ENCODE measurements at places on chromosomes 7 and 10.
A peak's percentile ranks its signal among the peaks of the same experiment; 100 is the strongest.

- H3K27ac ChIP-seq, result no peak overlapping the region
- DNase-seq, result peak; percentile 70
- peaks cover 2% of the 10 kb centered on the region for H3K4me1 ChIP-seq
- no peak overlapping the region for H3K4me3 ChIP-seq
Measured at GRCh38 chr10:90308223-90308622, 549.6 kb downstream of the HTR7 start.

- no peaks in the 10 kb centered on the region for H3K36me3 ChIP-seq
- H3K4me1 ChIP-seq, result no peaks in the 10 kb centered on the region
- no peak for DNase-seq
- H3K27ac ChIP-seq, result no peak overlapping the region
- H3K27me3 ChIP-seq, result no peaks in the 10 kb centered on the region
Measured at GRCh38 chr10:83932245-83932644, 207.1 kb upstream of the GHITM start.

GRCh38 chr10:71264345-71265200 is 52.2 kb downstream of the UNC5B start:
- H3K4me1 ChIP-seq, result peaks cover 35% of the 10 kb centered on the region
- no peaks in the 10 kb centered on the region for H3K27me3 ChIP-seq
- H3K27ac ChIP-seq, result no peak overlapping the region

GRCh38 chr7:966291-967069 is 8.9 kb downstream of the COX19 start:
- no peaks in the 10 kb centered on the region for H3K4me1 ChIP-seq
- no peak overlapping the region for H3K27ac ChIP-seq
- no peak overlapping the region for H3K4me3 ChIP-seq
- peaks cover 32% of the 10 kb centered on the region for H3K36me3 ChIP-seq
- no peak for DNase-seq

- peak; percentile 95 for DNase-seq
- peaks cover 17% of the 10 kb centered on the region for H3K36me3 ChIP-seq
- H3K27me3 ChIP-seq, result no peaks in the 10 kb centered on the region
- H3K4me3 ChIP-seq, result peak overlapping the region; percentile 65
- peak overlapping the region; percentile 99 for H3K27ac ChIP-seq
- peaks cover 24% of the 10 kb centered on the region for H3K4me1 ChIP-seq
Measured at GRCh38 chr7:27112955-27113949, 10.8 kb upstream of the HOXA2 start.

DNA sequence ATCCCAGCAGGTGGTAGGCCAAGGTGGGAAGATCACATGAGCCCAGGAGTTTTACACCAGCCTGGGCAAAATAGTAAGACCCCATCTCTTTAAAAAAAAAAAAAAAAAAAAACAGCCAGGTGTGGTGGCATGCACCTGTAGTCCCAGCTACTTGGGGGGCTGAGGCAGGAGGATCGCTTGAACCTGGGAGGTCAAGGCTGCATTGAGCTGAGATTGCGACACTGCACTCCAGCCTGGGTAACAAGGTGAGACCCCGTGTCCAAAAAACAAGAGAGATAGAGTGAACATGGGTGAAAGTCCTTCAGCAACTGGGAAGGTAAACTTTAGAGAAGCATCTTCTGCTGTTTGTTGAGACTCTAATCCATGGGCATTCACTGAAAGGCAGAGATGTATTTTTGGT is 6.3 kb upstream of the LAMTOR4 start:
- H3K4me3 ChIP-seq, result no peak overlapping the region
- no peaks in the 10 kb centered on the region for H3K36me3 ChIP-seq
- no peaks in the 10 kb centered on the region for H3K27me3 ChIP-seq
- no peak overlapping the region for H3K27ac ChIP-seq

- no peak for DNase-seq
- peaks cover 24% of the 10 kb centered on the region for H3K27me3 ChIP-seq
- no peak overlapping the region for H3K27ac ChIP-seq
- no peaks in the 10 kb centered on the region for H3K36me3 ChIP-seq
- H3K4me3 ChIP-seq, result no peak overlapping the region
Measured at GRCh38 chr7:36617408-36617807, 106.9 kb downstream of the AOAH start.

DNA sequence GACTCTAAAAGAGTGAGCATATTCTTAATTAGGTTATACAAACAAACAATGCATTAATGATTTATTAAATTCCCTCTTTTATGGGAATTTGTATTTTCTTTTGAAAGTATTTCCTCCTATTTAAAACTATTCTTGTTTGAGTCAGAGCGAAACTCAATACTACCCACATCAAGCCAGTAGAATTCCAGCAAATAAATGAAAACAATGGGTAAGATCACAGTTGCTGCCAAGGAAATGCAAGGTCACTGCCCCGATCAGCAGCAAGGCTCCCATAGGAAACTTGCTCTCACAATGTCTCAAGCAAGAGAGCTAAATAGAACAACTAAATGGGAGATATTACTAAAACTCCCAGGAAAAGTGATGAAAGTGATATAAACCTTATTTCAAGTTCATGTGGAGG is 206.3 kb downstream of the THSD7A start:
- H3K36me3 ChIP-seq, result no peaks in the 10 kb centered on the region
- no peak overlapping the region for H3K4me3 ChIP-seq
- no peaks in the 10 kb centered on the region for H3K27me3 ChIP-seq
- DNase-seq, result no peak
- no peaks in the 10 kb centered on the region for H3K4me1 ChIP-seq

DNA sequence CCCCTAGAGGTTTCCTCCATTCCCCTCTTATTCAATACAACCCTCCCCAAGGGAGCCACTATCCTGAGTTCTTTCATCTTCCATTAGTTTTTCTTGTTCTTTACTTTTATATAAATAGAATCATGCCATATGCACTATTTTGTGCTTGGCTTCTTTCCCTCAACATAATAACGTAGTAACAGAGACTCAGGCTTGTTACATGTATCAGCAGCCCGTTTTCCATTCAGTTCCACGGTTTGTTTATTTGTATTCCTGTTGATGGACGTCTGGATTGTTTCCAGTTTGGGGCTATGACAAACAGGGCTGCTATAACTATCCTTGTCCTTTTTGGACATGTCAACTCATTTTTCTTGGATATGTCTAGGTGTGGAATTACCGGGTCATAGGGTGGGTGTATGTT is 264.4 kb upstream of the MKI67 start:
- no peak for DNase-seq
- no peaks in the 10 kb centered on the region for H3K36me3 ChIP-seq
- no peak overlapping the region for H3K27ac ChIP-seq
- no peak overlapping the region for H3K4me3 ChIP-seq
- H3K27me3 ChIP-seq, result no peaks in the 10 kb centered on the region

GRCh38 chr7:2243458-2243857 is 1.4 kb downstream of the NUDT1 start:
- peaks cover 7% of the 10 kb centered on the region for H3K4me1 ChIP-seq
- peaks cover 6% of the 10 kb centered on the region for H3K36me3 ChIP-seq
- H3K27ac ChIP-seq, result no peak overlapping the region
- no peak for DNase-seq
- no peaks in the 10 kb centered on the region for H3K27me3 ChIP-seq

- DNase-seq, result no peak
- H3K4me3 ChIP-seq, result no peak overlapping the region
- no peaks in the 10 kb centered on the region for H3K36me3 ChIP-seq
- no peak overlapping the region for H3K27ac ChIP-seq
- H3K4me1 ChIP-seq, result peaks cover 4% of the 10 kb centered on the region
Measured at GRCh38 chr10:70510904-70511303, 32.3 kb downstream of the PALD1 start.

- no peak overlapping the region for H3K4me3 ChIP-seq
- DNase-seq, result no peak
- no peaks in the 10 kb centered on the region for H3K36me3 ChIP-seq
- no peak overlapping the region for H3K27ac ChIP-seq
Measured at GRCh38 chr10:635088-635861, 54.2 kb downstream of the DIP2C start.

DNA sequence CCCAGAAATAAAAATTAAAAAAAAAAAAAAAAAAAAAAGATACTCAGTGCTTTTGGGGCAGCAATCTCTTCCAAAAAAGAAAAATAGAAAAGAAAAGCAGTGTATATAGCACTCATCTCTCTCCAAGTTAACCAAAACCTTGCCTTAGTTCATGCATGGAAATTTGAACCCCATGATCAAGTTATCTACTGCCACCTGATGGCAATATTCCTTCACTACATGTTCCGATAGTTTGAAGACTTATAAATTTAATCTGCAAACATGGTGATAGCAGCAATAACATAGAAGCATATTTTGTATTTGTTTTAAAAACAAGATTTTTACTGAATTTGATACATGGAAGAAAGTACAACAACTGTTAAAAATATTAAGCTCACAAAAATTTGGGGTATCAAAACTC is 48.6 kb upstream of the SLIT1 start:
- H3K4me3 ChIP-seq, result no peak overlapping the region
- peak; percentile 64 for DNase-seq
- H3K36me3 ChIP-seq, result no peaks in the 10 kb centered on the region
- H3K27ac ChIP-seq, result no peak overlapping the region
- no peaks in the 10 kb centered on the region for H3K27me3 ChIP-seq

GRCh38 chr7:41028580-41028979 is 674.3 kb downstream of the INHBA start:
- no peaks in the 10 kb centered on the region for H3K36me3 ChIP-seq
- no peak for DNase-seq
- no peaks in the 10 kb centered on the region for H3K27me3 ChIP-seq
- H3K4me1 ChIP-seq, result peaks cover 13% of the 10 kb centered on the region
- peak overlapping the region; percentile 35 for H3K27ac ChIP-seq
- H3K4me3 ChIP-seq, result no peak overlapping the region

- H3K4me3 ChIP-seq, result no peak overlapping the region
- H3K36me3 ChIP-seq, result no peaks in the 10 kb centered on the region
- peaks cover 6% of the 10 kb centered on the region for H3K27me3 ChIP-seq
- no peak overlapping the region for H3K27ac ChIP-seq
- DNase-seq, result no peak
- no peaks in the 10 kb centered on the region for H3K4me1 ChIP-seq
Measured at GRCh38 chr7:101340379-101340778, 18.8 kb upstream of the IFT22 start.

GRCh38 chr10:7152982-7153381 is 257.9 kb downstream of the SFMBT2 start:
- no peaks in the 10 kb centered on the region for H3K27me3 ChIP-seq
- DNase-seq, result no peak
- no peak overlapping the region for H3K27ac ChIP-seq
- H3K36me3 ChIP-seq, result no peaks in the 10 kb centered on the region

DNA sequence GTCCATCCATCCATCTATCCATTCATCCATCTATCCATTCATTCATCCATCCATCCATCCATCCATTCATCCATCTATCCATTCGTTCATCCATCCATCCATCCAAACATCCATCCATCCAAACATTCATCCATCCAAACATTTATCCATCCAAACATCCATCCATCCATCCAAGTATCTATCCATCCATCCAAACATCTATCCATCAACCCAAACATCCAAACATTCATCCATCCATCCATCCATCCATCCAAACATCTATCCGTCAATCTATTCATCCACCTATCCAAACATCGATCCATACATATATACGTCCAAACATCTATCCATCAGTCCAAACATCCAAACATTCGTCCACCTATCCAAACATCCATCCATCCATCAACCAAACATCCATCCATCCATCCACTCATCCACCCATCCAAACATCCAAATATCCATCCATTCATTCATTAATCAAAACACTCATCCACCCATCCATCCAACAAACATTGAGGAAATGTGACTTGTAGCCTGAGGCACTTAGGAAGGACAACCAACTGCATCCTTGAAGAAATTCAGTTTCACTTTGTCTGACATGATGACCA is 28.8 kb upstream of the MYH16 start:
- H3K36me3 ChIP-seq, result no peaks in the 10 kb centered on the region
- peaks cover 6% of the 10 kb centered on the region for H3K4me1 ChIP-seq
- no peak for DNase-seq
- H3K27me3 ChIP-seq, result peaks cover 9% of the 10 kb centered on the region

- no peaks in the 10 kb centered on the region for H3K36me3 ChIP-seq
- no peak overlapping the region for H3K4me3 ChIP-seq
- H3K27ac ChIP-seq, result peak overlapping the region; percentile 30
- H3K27me3 ChIP-seq, result no peaks in the 10 kb centered on the region
- no peak for DNase-seq
Measured at GRCh38 chr7:33582104-33582503, 323.2 kb upstream of the BMPER start.

DNA sequence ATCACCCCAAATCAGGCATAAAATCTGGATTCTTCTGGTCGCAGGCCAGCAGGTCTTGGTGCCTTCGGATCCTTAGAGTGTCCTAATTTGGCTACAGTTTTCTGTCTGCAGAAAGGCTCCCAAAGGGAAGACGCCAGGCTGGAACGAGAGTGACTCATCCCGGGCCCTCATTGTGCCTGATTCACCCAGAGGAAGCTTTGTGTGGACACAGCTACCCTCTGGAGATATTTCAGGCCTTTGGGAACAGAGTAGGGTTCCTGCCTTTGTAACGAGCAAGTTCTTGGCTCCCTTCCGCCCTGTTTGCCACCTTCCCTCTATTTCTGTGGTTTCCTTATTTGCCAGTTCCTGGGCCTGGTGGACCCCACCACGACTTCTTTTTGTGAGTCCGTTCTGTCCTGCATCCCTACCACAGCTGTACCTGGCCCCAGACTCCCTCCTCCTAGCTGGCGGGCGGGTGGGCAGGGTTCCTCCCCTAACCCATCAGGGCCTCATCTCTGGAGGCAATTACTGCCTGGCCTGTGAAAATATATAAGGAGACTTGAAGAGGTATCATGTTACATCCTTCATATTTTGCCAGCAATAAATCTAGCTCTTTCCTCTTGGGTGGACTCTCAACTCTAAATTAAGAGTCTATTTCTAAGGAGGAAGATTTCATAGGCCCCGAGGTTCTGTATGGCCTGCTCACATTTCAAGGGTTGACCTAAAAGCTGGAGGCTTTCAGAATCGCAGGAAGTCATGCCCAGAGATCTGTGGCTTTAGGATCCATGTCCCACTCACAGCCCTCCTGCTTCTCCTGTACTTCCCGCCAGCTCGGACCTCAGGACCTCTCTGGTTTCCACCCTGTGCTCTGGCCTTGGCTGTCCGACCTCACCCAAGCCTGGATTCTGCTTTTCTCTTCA is 219.2 kb upstream of the ZNF32 start:
- H3K27me3 ChIP-seq, result no peaks in the 10 kb centered on the region
- H3K4me3 ChIP-seq, result no peak overlapping the region
- peak; percentile 86 for DNase-seq

GRCh38 chr10:79488336-79488735 is 24.0 kb upstream of the EIF5AL1 start:
- no peaks in the 10 kb centered on the region for H3K36me3 ChIP-seq
- H3K27ac ChIP-seq, result peak overlapping the region; percentile 95
- no peaks in the 10 kb centered on the region for H3K27me3 ChIP-seq
- peaks cover 32% of the 10 kb centered on the region for H3K4me1 ChIP-seq
- H3K4me3 ChIP-seq, result no peak overlapping the region

GRCh38 chr7:5586279-5586962 is 162.8 kb upstream of the TNRC18 start:
- H3K4me1 ChIP-seq, result peaks cover 4% of the 10 kb centered on the region
- peaks cover 16% of the 10 kb centered on the region for H3K27me3 ChIP-seq
- H3K36me3 ChIP-seq, result no peaks in the 10 kb centered on the region
- no peak for DNase-seq
- H3K27ac ChIP-seq, result no peak overlapping the region
- no peak overlapping the region for H3K4me3 ChIP-seq

Data from IMR-90 (cell line).